ENCODE measurements at places on chromosomes 1 and 21.
A peak's percentile ranks its signal among the peaks of the same experiment; 100 is the strongest.

DNA sequence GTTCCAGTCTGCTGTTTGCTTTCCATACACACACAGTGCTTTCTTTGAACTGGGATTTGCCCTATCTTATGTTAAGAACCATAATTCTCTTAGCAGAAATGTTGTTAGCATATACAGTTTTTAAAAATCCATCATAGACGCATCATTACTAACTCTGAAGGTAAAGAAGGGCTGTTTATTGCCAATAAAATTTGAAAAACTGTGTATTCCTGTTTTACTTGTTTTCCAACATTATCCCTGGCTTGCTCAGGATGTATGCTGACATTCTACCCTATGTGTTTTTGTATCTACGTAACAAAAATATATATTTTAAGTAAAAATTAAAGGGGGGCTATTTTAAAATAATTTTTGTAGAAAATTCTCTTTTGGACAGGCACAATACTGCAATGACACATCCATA lies 857.2 kb downstream of the BRINP3 start:
- DNase-seq = no peak

- no peak for DNase-seq
These were observed 17.6 kb downstream of the NADK start for GRCh38 chr1:1760715-1761114.

- no peak for DNase-seq
These were observed 65.4 kb downstream of the MATN1 start for GRCh38 chr1:30658014-30658336.

GRCh38 chr1:9816199-9816598 lies 7.6 kb downstream of the CLSTN1 start:
- no peak for DNase-seq

- DNase-seq = no peak
These were observed 56.9 kb downstream of the PROX1 start for GRCh38 chr1:214044438-214045214.

DNA sequence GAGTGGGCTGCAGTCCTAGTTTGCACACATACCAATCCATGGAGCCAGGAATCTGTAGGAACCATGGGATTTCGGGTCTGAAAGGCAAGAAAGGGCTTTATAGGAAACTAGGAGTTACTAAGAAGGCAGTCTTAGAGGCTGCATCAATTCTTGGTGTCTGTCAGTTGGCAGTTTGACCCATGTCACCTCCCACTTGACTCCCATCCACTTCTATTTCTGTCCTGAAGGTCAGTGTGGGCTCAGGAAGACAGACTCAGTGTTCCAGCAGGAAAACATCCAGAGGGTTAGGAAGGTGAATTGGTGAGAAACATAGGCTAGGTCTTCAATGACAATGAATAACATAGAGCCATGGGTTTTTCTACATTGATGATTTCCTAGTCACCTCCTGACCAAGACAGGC lies 4.0 kb downstream of the CYP4A11 start:
- no peak for DNase-seq

- no peak for DNase-seq
These were observed 395.8 kb downstream of the PTPRU start for GRCh38 chr1:29631836-29632805.

GRCh38 chr1:24337455-24337854 lies 18.3 kb downstream of the GRHL3 start:
- DNase-seq = no peak

DNA sequence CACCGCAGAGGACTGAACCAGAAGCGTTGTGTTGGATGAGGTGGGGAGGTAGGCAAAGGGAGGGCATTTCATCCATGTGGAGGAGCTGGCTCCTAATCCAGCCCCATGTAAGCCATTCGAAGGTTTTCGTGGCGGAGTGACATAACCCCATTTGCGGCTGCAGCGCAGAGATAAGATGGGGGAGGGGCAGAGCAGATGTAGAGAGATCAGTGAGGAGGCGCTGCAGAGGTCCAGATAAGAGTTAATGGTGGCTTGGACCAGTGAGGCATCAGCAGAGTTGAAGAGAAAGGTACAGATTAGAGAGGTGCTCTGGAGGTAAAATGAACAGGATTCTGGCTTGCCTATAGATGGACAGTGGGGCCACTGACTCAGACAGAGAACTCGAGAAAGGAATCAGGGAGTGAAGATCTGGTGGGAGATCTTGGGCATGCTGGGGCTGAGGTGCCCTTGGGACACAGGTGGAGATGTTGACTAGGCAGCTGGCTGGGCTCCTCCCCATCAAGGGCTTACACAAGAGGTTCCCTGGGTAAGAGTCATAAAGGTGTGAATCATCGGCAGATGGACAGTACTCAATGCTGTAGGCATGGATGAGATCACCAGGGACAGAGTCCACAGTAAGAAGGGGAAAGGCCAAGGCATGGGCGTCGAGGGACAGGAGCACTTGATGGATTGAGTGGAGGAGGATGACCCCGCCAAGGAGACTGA lies 7.8 kb upstream of the PTPRF start:
- no peak for DNase-seq

DNA sequence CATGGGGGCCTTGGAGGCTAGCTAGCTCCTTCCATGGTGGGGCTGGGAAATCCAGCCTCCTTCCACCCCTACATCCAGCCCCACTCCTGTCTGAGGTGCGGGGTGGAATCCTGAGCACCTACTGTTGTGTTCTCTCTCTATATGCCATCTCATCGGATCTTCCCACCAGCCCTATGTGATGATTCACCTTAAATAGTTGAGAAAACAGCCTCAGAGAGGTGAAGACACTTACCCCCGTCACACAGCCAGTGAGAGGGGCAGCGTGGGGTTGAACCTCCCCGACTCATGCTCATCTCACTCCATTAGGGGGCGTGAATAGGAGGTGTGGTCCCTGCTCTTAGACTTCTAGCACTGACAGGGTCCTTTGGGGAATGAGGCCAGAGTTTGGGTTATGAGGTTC lies 31.0 kb upstream of the ACTL8 start:
- no peak for DNase-seq

GRCh38 chr1:43801203-43801602 lies 93.9 kb downstream of the ST3GAL3 start:
- DNase-seq = no peak

DNA sequence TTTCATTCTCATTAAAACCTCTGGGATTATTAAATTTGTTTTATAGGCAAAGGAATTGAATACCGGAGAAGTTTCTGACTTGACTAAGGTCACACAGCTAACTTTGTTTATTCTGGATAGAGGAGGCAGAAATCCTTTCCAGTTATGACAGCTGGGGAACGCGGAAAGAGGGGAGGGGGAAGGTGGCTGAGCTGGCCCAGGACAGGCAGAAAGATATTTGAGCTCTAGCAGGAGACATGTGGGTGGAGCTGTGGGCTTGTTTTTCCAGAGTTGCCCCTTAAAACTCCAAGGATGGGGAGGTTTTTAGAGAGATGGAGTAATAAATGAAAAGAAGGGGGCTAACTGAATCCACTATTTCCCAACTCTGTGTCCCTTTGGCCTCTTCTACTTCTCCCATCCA lies 27.8 kb downstream of the FOXD2 start:
- DNase-seq = no peak

- DNase-seq = no peak
These were observed 4.5 kb downstream of the EPHA2 start for GRCh38 chr1:16151196-16151994.

- no peak for DNase-seq
These were observed 303.7 kb downstream of the HLX start for GRCh38 chr1:221182791-221183533.

DNA sequence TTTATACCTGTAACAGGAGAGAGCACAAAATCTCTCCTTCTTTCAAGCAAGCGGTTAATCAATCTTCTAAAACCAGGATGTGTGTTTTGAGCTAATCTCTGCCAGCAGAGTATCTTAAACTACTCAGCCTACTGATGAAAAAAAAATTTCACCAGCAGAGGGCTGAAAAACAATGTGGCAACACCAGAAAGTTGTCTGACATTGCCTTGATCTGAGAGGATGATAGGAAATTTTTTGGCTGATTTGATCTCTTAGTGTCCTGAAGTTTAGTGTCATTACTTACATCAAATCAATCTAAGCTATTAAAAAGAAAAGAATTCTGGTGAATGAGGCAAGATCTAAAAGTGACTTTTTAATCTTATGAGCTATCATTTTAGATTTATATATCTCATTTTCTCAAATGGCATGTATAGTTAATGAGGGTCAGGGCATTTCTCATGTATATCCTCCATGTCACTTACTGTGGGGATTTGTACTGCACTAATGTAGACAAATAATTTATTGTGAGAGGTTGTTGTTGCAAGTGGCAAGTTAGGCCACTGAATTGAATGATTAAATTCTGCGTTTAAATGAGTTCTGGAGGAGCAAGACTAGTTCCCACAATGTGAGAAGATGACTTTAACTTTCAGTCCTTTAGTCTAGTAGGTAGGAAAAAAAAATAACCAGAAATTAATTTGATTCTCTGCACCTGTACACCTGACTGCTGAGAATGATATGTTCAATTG lies 10.9 kb downstream of the ADAMTS1 start:
- DNase-seq = no peak

DNA sequence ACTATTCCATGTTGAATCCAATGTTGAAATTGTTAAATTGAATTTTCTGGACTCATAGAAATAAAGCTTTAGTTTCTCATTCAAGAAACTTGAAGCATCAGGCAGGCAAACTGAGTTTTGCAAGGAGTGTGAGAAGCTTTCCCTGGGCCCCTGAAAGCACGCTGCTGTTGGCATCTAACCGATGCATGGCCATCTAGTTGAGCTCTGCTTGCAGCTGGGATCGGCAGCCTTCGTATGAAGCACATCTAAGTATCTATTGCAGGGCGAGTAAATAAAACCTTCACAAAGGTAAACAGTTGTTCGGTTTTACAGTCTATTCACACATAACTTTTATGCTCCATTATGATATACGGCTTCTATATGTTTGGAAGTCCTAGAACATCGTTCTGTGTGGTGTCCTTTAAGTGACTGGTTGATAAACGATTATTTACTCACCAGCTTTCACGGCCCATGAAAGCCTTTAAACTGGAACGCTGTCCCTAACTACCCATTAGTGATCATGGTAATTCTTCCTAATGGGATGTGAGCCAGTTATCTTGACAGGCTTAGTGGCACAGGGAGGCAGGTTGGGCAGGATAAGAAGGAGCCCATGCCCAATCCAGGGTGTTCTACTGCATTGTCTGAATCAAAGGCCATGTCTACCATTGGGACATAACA lies 71.7 kb downstream of the SEC16B start:
- DNase-seq = no peak

- no peak for DNase-seq
These were observed 79.3 kb upstream of the LAMC2 start for GRCh38 chr1:183106746-183107145.

DNA sequence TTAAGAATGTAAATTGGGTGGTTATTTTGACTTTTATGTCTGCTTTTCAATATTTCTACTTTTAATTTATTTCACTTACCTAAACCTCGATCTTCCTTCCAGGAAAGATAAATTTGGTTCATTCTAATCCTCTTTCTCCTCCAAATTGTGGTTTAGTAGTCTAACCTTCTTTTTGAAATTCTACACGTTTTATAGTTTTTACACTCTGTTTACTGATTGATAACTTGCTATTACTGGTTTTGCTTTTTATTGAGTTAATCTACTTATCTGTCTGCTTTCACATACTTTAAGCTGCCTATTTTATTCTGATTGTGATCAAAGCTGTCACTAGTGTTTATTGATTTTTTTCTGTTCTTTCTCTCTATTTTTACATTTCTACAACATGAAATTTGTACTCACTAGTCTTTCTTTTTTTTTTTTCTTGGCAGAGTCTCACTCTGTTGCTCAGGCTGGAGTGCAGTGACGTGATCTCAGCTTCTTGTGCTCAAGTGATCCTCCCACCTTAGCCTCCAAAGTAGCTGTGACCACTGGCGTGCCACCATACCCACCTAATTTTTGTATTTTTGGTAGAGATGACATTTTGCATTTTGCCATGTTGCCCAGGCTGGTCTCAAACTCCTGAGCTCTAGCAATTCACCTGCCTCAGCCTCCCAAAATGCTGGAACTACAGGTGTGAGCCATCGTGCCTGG lies 27.9 kb upstream of the ERRFI1 start:
- DNase-seq = no peak

GRCh38 chr1:113109908-113110554 lies 37.0 kb downstream of the LRIG2 start:
- peak; percentile 58 for DNase-seq

DNA sequence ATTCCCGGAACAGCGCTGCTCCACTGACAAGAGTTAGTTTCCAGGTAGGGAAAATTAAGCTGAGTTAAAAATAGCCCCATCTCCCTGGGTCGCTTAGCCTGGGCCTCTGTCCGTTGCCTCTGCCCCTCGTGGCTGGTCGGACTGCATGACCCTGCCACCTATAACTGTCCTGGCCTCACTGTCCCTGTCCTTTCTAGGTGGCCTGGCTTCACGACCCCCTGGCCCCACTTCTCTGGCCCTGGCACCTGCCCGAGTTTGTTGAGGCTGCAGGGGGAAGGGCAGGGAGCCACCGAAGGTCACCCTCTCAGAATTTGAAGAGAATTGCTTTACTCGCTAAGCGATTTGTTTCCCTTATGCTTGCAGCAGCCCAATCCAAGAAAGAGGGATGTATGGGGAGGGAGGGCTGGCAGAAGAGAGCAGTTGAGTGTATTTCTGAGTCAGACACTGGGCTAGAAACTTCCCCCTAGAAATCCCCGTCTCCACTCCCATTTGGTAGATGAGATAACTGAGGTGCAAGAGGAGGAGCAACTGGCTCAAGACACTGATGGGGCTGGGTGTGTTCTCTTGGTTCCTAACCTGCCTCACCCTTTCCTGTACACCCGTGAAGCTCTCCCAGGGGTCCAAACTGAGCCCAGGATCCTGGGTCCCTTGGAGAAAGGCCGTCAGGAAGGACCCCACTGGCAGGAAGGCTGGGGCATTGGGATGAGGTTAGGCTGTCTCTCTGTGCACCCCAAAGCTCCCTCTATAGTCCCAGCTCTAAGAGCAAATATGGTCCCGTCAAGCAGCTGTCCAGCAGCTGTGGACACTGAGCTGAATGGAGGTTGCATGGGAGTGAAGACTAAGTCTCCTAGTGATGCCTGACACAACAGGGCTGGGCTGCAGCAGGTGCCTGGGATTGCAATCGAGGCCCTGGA lies 2.9 kb upstream of the EDN2 start:
- DNase-seq = no peak

GRCh38 chr21:39669976-39670661 lies 57.4 kb downstream of the B3GALT5 start:
- no peak for DNase-seq

- no peak for DNase-seq
These were observed 13.6 kb downstream of the DIP2A start for GRCh38 chr21:46472246-46472645.

GRCh38 chr1:75341537-75341936 lies 207.3 kb downstream of the LHX8 start:
- no peak for DNase-seq

GRCh38 chr1:111618081-111618480 lies 1.5 kb upstream of the RAP1A start:
- DNase-seq = no peak

GRCh38 chr1:162281426-162281825 lies 95.2 kb downstream of the SPATA46 start:
- no peak for DNase-seq

- DNase-seq = no peak
These were observed 461.0 kb upstream of the NFIA start for GRCh38 chr1:60621368-60621851.

GRCh38 chr1:206050655-206051235 lies 2.2 kb upstream of the RHEX start:
- no peak for DNase-seq
